Pancreas (tissue), 10 donors: ENCODE measurements at places on chromosomes 11 and 22. TPM values are rescaled to one million over a fixed set of nuclear protein-coding genes. Genes with fewer than 3 reads are reported as not detected.
A peak's percentile ranks its signal among the peaks of the same experiment; 100 is the strongest.

The PNPLA5 gene
- not detected for total RNA-seq

The GLYATL2 gene
- not detected for total RNA-seq

The OR56A3 gene
- not detected for total RNA-seq

The KDELR3 gene
- total RNA-seq: 6.7 TPM

The SMTNL1 gene
- total RNA-seq: not detected

The SGSM1 gene
- 1.9 TPM for total RNA-seq

The CENPM gene
- total RNA-seq: 0.69 TPM

The TESMIN gene
- 1.4 TPM for total RNA-seq

The ACRV1 gene
- not detected for total RNA-seq

The SNX32 gene
- total RNA-seq: not detected

- no peaks in the 10 kb centered on the region for H3K27me3 ChIP-seq
- H3K4me1 ChIP-seq: no peaks in the 10 kb centered on the region
- peak overlapping the region; percentile 77 for H3K27ac ChIP-seq
Measured at GRCh38 chr22:20509344-20510047, 2.1 kb downstream of the MED15 start.

DNA sequence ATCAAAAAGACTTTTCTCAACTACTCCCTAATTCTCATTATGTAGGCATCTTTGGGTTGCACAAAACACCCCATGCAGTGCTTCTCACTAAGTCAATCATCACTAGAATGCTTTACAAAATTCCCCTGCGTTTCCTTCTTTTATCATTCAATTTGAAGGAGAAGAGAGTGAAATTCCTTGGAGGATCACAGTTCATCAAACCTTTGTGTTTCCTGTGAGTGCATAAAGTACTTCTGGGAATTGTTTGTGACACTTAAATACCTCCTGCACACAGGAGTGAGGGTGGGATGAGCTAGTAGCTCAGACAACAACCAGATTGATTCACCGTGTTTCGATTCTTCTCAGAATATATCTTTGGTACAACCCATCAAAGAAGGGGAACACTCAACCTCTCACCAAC is 3.7 kb upstream of the OR5AR1 start:
- no peaks in the 10 kb centered on the region for H3K4me1 ChIP-seq
- no peaks in the 10 kb centered on the region for H3K27me3 ChIP-seq
- H3K36me3 ChIP-seq: no peaks in the 10 kb centered on the region
- H3K27ac ChIP-seq: no peak overlapping the region
- H3K4me3 ChIP-seq: no peak overlapping the region

- H3K36me3 ChIP-seq: no peaks in the 10 kb centered on the region
- H3K4me3 ChIP-seq: peak within 1 kb of the TSS; percentile 68
- H3K4me1 ChIP-seq: peaks cover 7% of the 10 kb centered on the region
- H3K27me3 ChIP-seq: no peaks in the 10 kb centered on the region
- peak within 1 kb of the TSS; percentile 46 for H3K27ac ChIP-seq
Measured at GRCh38 chr11:86800076-86800959, at the start of gene PRSS23. PRSS23 (plus strand) TSS chr11:86800542; CDS start chr11:86807644, 7,102 bp downstream.

DNA sequence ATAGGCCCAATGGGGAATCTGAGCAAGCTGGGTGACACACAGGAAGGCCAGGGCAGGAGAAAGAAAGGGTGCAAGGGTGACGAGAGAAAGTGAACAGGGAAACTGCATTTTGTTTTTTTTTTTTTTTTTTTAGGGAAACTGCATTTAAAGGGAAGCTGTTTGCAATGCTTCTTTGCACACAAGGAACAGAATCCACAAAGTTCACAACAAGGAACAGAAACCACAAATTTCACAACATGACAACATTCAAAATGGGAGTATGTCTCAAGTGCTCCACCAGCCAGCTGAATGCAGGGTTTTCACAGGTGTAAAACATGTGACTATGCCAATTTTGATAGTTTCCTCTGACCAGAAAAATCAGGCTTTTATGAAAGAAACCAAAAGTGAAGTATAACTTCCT is 6.8 kb upstream of the PLAAT3 start:
- H3K36me3 ChIP-seq: no peaks in the 10 kb centered on the region
- peaks cover 15% of the 10 kb centered on the region for H3K4me1 ChIP-seq
- no peak for DNase-seq
- H3K27me3 ChIP-seq: no peaks in the 10 kb centered on the region

- H3K4me3 ChIP-seq: no peak overlapping the region
- H3K27ac ChIP-seq: no peak overlapping the region
- no peaks in the 10 kb centered on the region for H3K27me3 ChIP-seq
Measured at GRCh38 chr22:19970479-19971275, 29.1 kb upstream of the TXNRD2 start.

- no peak overlapping the region for H3K4me3 ChIP-seq
- H3K27ac ChIP-seq: no peak overlapping the region
- no peaks in the 10 kb centered on the region for H3K36me3 ChIP-seq
- DNase-seq: no peak
Measured at GRCh38 chr11:111101881-111102280, 143.6 kb upstream of the POU2AF2 start.

GRCh38 chr11:71562120-71562519 is 3.2 kb upstream of the KRTAP5-10 start:
- H3K36me3 ChIP-seq: no peaks in the 10 kb centered on the region
- DNase-seq: no peak
- no peak overlapping the region for H3K27ac ChIP-seq
- no peaks in the 10 kb centered on the region for H3K4me1 ChIP-seq
- H3K27me3 ChIP-seq: no peaks in the 10 kb centered on the region
- H3K4me3 ChIP-seq: no peak overlapping the region

GRCh38 chr11:75740681-75741080 is 23.0 kb downstream of the MOGAT2 start:
- no peaks in the 10 kb centered on the region for H3K27me3 ChIP-seq
- H3K4me3 ChIP-seq: no peak overlapping the region
- H3K36me3 ChIP-seq: no peaks in the 10 kb centered on the region
- H3K27ac ChIP-seq: no peak overlapping the region
- H3K4me1 ChIP-seq: no peaks in the 10 kb centered on the region

DNA sequence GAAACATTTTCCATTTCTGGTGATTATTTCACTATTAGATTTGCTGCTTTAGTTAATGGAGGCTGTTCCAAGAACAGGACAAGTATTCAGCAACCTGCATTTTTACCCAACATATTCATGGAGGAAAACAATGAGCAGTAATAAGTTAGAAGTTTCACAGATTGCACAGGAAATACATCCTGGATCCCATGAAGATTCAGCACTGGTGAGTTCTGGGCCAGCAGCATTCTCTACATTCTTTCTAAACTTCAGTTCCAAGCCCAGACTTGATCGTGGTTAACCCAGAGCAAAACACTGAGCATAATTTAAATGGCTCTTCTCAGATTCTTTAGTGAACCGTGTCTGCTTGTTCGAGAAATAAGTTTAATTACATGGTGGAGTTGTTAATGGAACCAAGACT is 3.8 kb downstream of the FJX1 start:
- H3K4me3 ChIP-seq: no peak overlapping the region
- no peak overlapping the region for H3K27ac ChIP-seq
- H3K4me1 ChIP-seq: no peaks in the 10 kb centered on the region

DNA sequence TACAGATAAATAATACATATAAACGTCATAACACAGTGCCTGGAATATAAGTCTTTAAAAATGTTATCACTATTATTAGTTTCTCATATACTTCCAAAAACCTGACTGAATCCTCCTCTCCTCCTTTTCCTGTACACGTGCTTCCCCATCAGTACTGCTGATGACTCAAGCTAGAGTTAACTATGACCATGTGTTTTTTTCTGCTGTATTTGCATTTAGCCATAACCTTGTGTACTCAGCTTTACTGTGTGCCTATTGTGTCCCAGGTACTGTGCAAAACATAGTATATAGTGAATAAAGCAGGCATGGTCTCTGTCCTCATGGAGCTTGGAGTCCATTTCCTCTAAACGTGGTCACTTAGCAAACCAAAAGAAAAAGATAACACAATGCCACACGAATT is 56.5 kb upstream of the ARHGAP32 start:
- H3K4me1 ChIP-seq: no peaks in the 10 kb centered on the region
- no peak for DNase-seq
- H3K27me3 ChIP-seq: no peaks in the 10 kb centered on the region
- no peaks in the 10 kb centered on the region for H3K36me3 ChIP-seq

- H3K4me3 ChIP-seq: no peak overlapping the region
- H3K4me1 ChIP-seq: no peaks in the 10 kb centered on the region
- no peak overlapping the region for H3K27ac ChIP-seq
- DNase-seq: no peak
- no peaks in the 10 kb centered on the region for H3K36me3 ChIP-seq
Measured at GRCh38 chr11:122679466-122679865, 23.9 kb downstream of the UBASH3B start.

DNA sequence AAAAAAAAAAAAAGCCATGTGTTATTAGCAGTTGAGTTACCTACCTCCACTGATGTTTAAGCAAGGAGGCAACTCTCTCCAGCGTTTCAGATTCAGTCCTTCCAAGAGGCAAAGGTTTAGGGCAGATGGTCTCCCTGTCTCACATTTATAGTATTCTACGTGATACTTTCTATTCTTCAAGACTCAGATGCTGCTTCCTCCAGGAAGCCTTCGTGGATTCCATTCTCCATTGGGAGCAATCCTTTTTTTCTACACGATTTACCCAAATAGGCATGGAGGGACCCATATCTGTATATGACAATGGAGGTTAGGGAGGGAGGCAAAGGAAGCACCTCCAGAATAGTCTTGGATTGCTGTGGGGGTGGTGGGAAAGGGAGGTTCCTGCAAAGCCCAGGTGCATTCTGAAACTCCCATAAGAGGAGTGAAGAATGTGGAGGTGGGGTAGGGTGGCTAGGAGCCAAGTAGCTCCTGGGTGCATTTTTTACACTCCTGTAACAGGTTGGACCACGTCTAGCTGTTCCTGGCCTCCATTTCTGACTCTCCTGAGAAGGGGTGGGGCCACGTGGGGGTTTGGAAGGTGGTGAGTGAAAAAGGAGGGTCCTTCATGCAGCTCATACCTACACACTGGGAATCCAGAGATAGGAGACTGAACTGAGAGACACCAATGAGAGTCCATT is 16.2 kb downstream of the YPEL4 start:
- DNase-seq: no peak
- H3K4me1 ChIP-seq: no peaks in the 10 kb centered on the region
- H3K27ac ChIP-seq: no peak overlapping the region
- no peaks in the 10 kb centered on the region for H3K36me3 ChIP-seq

- no peaks in the 10 kb centered on the region for H3K36me3 ChIP-seq
- no peaks in the 10 kb centered on the region for H3K4me1 ChIP-seq
- no peak overlapping the region for H3K27ac ChIP-seq
- no peak for DNase-seq
Measured at GRCh38 chr22:38129021-38129420, 18.5 kb upstream of the BAIAP2L2 start.

- H3K4me3 ChIP-seq: no peak overlapping the region
- no peaks in the 10 kb centered on the region for H3K4me1 ChIP-seq
- no peak for DNase-seq
- H3K36me3 ChIP-seq: no peaks in the 10 kb centered on the region
- H3K27ac ChIP-seq: no peak overlapping the region
Measured at GRCh38 chr11:104765401-104766095, 132.7 kb downstream of the CASP12 start.

- H3K27ac ChIP-seq: no peak overlapping the region
- no peaks in the 10 kb centered on the region for H3K4me1 ChIP-seq
- no peaks in the 10 kb centered on the region for H3K36me3 ChIP-seq
- DNase-seq: no peak
- no peak overlapping the region for H3K4me3 ChIP-seq
Measured at GRCh38 chr11:122697636-122698167, 42.2 kb downstream of the UBASH3B start.

DNA sequence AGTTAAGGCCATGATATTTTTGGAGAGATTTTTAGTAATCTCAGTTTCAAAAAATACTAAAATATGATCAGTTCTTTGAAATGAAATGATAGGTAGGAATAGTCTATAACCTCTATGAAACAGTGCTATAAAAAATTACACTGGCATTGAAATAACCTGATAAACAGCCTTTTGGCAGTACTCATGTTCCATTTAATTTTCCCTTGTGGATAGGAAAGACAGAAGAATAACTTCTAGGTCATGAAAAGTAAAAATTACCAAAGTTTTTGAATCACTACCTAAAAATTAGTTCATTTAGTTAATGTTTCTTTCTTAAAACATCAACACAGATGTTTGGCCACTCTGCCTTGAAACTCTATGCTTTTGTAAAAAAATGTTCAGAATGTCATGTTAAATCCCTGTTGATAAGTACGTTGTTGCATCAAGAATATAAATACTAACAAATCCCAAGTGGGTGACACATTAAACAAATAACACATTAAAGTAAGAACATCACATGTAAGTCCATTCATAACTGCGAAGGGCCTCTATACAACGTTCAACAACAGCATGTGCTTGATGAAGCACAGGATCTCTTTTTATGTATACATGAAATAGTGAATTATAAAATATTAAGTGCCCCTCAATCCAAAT is 290.2 kb downstream of the SWAP70 start:
- H3K36me3 ChIP-seq: no peaks in the 10 kb centered on the region
- H3K27me3 ChIP-seq: no peaks in the 10 kb centered on the region
- no peak overlapping the region for H3K27ac ChIP-seq
- no peaks in the 10 kb centered on the region for H3K4me1 ChIP-seq
- H3K4me3 ChIP-seq: no peak overlapping the region
- DNase-seq: no peak

- no peak for DNase-seq
- no peak overlapping the region for H3K4me3 ChIP-seq
- no peaks in the 10 kb centered on the region for H3K27me3 ChIP-seq
- no peaks in the 10 kb centered on the region for H3K4me1 ChIP-seq
- no peak overlapping the region for H3K27ac ChIP-seq
- no peaks in the 10 kb centered on the region for H3K36me3 ChIP-seq
Measured at GRCh38 chr11:60251485-60252212, 8.7 kb upstream of the MS4A4E start.

DNA sequence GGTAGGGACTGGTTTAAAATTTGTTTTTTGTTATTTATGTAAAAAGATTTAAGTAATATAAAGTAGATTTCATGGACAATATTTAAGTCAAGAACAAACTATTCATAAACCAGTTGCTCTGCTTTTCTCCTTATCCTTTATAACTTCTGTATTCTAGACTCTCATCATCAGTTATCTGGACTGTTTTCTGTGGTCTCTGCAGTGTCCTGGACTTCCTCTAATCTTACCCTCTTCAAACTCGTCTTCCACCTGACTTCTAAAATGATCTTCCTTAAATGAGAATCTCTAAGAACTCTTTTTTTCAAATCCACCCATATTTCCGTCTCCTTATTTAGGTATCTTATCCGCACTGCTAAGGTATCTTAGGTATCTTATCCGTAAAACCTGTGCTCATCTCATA is 8.1 kb downstream of the RRM1 start:
- H3K27ac ChIP-seq: no peak overlapping the region
- no peak overlapping the region for H3K4me3 ChIP-seq
- H3K36me3 ChIP-seq: peaks cover 3% of the 10 kb centered on the region
- no peak for DNase-seq
